ENCODE measurements at places on chromosomes 1 and 21.

DNA sequence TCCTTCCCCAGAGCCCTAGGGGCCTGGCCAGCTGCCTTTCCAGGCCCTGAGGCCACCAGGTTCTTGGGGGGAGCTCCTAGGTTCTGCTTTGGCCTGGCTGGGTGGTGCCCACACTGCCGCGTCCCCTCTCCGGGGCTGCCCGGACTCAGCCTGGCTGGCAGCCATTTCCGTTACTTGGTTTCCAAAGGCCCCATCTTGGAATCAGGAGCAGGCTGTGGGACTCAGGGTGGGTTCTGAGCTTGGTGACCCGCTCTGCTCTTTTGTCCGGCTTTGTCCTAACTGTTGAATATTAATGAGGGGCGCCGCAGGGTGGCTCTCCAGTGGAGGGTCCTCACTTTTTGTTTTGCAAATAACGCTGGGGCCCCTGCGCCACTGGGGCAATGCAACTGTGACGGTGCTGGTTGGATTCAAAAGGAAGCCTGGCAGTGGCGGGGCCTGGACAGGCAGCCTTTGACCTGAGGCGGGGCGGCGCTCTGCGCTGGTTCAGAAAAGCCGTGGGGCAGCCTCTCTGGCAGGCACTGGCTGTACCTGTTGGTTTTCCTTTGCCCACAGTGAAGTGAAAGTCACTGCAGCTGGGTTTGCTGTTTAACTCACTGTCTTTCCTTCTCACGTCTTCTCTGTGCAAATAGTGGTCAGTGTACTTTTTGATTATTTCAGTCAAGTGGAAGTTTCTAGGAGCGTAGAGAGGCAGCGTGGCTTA, 20.2 kb downstream of the SKI start:
- DNase-seq = no peak

- no peak for DNase-seq
These were observed 16.4 kb downstream of the FAM151A start for GRCh38 chr1:54606990-54607325.

DNA sequence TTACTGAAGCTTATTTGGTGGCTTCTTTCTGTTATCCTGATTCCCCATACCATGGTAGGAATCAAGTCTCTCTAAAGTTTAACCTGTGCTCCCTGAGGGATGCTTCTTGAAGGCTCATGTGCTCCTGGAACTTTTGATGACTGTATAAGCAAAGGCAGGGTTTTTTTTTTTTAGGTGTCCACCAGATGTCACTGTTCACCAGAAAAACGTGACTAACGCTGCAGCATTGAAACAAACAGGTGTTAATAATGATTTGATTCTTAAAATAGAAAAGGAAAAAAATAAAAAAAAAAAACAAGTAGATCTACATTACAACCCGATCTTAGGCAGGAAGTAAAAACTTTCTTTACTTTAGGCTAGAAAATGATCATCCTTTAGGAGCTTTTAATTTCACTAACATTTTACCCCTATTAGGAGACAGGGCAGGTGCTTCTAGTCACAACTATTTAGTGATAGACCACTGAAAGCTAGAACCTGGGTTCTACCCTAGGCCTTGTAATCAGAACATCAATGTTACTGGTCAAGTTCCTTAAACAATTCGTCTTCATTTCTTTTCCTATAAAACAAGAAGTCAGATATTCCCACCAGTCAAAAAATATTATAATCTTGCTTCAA, 223.0 kb downstream of the PLA2G4A start:
- no peak for DNase-seq

DNA sequence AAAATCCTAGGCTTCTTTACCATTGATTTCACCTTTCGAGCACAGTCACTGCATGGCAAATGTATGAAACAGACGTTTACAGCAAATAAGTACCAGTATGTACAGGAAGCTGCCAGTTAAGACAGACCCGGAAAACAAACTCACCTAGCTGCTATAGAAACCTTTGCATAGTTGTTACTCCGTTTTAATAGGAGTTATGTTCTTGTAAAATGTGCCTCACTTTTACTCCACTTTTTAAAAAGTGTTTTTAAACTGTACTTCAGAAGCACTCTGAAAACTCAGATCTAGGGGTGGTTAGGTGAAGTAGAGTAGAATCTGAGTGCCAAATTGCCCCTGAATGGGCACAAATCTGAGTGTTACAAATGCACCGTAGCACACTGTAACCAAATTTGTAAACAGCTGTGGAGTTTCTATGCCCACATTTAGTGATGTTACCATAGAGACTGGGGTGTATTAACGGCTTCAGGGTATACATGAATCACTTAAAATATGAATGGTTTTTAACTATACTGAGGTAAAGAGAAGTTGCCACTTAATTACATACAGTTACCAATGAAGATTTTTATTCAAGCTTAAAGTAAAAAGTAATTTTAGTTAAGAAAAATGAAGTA, 30.7 kb downstream of the CNIH4 start:
- no peak for DNase-seq

GRCh38 chr21:28871388-28872010, 121.2 kb downstream of the LTN1 start:
- no peak for DNase-seq

GRCh38 chr1:38915352-38915948, 26.2 kb downstream of the RHBDL2 start:
- DNase-seq = no peak

GRCh38 chr1:148328884-148329283, 154.2 kb downstream of the PPIAL4G start:
- DNase-seq = no peak

DNA sequence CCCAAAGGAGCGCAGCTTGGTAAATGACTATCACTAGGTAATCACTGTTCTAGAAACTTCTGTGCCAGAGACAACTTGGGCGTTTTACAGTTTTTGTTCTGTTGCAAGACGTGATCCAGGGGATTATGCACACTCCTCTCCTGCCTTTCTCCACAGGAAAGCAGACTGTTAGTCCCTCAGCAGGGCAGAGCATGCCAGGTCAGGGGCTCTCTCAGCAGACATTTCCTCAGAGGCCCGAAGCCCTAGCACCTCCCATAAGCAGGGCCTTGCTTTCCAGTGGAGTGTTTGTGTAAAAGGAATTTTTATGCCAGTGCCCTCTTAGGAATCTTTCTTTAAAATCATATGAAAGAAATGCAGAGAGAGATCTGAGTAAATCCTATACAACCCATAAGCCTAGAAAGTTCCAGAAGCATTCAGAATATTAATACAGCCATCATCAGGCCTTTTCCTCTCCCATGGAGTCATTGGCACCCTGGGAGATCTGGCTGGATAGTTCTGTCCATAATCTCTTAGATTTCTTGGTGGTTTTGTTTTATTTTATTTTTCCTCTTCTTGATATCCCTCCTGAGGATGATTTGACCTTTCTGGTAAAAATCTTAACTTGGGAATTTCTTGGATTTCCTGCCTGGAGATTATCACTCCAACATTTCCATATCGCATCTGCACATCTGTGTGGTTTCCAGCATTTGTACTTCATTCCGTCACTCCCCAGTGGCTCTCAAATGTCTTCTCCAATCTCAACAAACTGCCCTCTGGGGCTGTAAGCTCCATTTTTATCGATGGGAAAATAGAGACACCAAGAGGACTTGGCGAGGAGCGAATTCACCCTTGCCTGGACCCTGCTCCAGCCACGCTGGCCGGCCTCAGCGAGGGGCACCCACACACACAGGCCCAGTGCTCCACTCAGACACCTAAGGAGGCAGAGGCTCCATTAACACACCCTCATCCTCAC, 116.1 kb downstream of the PSMG1 start:
- no peak for DNase-seq

- DNase-seq = no peak
These were observed 7.0 kb upstream of the KCNC4 start for GRCh38 chr1:110203021-110203661.

GRCh38 chr1:11546456-11546855, 67.5 kb downstream of the DISP3 start:
- no peak for DNase-seq

DNA sequence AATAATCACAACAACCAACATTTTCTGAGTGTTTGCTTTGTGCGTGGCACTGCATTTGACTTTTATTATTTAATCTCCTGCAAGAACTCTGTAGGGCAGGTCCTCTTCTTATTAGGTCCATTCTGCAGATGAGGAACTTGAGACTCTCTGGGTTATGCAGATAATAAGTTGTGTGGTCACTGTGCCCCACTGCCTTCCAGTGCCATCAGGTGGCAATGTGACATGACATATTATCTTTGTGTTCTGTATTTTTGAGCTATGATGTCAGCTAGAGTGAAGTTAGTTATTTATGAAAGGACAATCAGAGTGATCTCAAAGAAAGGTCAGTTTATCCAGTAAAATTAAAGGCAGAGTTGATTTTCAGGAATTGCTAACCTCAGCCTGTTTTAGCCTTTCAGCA, 196.0 kb downstream of the FMN2 start:
- no peak for DNase-seq

DNA sequence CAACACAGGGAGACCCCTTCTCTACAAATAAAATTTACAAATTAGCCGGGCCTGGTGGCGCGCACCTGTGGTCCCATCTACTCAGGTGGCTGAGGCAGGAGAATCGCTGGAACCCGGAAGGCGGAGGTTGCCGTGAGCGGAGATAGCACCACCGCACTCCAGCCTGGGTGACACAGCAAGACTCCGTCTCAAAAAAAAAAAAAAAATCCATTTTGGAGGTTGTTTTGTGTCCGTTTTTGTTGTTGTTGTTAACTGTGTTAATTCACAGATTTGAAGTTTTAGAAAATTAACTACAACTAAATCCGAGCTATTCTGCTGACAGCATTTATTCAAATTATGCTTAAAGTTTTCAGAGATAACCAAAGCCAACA, 618 bp downstream of the CLCC1 start:
- DNase-seq = no peak

DNA sequence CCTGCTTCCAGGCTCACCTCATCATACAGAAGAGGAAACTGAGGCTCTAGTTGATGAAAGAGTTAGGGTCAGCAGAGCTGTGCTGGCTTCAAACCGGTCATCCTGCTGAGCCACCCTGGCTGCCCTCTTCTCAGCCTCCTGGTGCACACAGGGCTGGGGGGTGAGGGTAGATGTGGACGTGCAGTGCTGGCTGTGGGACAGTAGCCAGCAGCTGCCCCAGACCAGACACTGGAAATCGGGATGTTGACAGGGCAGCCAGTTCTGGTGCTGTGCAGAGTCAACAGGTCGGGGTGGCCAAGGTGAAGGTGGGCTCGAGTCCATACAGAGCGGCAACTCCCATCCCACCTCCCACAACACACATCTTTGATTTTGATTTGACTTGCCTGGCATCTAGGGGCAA, 1.5 kb upstream of the CLCNKA start:
- DNase-seq = no peak

DNA sequence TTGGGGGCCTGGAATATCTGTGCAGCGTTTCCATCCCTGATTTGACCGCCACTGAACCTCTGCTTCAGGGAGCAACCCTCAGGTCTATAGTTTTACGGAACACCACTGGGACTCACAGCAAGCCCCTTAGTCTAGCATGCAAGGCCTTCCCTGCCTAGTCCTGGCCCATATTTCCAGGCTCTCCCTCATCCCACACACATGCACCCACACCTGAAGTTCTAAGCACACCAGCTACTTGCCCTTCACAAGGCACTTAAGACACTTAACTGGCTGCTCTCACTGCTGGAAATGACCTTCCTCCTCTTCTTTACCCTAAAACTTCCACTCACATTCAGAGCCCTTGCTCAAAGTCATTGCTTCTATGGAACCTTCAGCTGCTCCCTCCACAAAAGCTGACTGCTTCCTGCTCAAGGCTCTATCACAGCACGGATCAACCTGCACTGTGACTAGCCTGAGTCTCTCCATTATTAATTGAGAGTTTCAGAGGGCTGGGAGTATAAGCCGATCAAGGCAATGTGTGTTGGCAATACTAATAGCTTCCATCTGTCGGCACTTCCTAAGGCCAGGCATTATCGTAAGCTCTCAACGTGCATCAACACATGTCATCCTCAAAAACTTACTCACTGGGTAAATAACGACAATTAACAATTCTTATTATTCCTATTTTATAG, 84.3 kb downstream of the RRAGC start:
- DNase-seq = no peak

DNA sequence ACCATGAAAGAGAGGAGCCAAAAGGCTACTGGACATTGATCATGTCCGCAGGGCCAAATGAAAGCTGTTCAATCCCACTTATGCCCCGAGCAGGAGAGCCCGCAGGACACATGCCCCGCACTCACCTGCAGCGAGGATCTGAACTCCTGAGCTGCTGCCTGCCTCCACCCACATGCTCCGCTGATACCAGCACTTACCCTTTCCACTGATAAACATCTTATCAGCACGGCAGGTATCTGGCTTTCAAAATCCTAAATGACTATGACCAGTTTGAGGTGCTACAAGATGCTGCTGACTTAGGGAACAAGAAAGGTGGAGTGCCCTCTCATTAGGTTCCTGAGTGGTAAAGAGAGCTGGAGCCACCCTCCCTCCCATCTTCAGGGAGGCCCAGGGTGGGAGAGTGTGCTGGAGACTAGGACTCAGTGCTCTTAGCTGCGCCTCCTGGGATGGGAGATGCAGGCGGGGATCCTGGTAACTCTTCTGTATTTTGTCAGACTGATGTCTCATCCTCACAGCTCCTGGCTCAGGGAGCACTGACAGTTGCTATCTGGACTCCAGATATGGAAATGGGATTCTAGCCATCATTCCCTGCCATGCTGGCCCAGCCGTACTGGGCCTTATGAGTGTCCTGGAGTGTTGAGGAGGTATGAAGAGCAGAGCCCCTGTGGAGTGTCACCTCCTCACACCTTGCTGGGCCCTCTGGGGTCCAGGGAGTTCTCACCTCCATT, 86.4 kb upstream of the F3 start:
- DNase-seq = no peak

DNA sequence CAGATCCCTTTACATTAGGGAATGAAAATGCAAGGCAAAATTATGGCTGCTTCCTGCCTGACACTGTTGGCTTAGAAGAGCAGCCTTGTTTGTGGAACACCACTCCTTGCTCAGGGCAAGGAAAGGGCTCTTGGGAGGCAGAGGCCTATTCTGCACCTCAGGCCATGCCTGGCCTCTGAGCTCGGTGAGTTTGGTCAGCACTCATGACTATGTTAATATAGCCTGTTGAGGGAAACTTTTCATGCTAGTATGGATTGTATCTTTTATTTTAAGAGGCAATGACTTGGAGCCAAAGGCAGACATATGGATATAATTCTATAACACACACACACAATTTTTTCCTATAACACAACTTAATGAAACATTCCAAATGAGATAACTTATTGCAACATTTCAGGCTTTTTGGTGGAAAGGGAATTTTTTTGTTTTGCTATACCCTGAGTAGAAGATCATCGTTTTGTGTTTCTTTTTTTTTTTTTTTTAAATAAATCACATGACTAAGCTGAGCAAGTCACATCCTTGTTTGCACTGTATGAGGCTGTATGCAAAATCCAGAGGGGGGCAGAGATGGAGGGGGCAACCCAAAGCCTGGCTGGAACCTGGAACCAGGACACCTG, 5.6 kb upstream of the YRDC start:
- DNase-seq = no peak
